AG20443 (cell line): ENCODE measurements at places on chromosomes 5 and 9.

- no peak for DNase-seq
Measured at GRCh38 chr5:162025312-162025711, 42.3 kb upstream of the GABRG2 start.

- no peak for DNase-seq
Measured at GRCh38 chr5:175750511-175750931, 92.7 kb downstream of the HRH2 start.

DNA sequence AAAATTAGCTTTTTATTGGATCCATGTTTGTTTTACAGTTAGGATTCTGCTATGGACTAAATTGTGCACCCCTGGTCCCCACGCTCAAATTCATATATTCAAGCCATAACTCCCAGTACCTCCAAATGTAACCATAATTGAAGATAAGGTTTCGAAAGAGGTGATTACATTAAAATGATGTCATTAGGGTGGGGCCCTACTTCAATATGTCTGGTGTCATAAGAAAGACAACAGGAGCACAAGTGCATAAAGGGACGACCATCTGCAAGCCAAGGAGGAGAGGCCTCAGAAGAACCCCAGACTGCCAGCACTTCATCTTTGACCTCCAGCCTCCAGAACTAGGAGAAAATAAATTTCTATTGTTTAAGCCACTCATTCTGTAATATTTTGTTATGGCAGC, 7.4 kb upstream of the HNRNPA0 start:
- DNase-seq: no peak

DNA sequence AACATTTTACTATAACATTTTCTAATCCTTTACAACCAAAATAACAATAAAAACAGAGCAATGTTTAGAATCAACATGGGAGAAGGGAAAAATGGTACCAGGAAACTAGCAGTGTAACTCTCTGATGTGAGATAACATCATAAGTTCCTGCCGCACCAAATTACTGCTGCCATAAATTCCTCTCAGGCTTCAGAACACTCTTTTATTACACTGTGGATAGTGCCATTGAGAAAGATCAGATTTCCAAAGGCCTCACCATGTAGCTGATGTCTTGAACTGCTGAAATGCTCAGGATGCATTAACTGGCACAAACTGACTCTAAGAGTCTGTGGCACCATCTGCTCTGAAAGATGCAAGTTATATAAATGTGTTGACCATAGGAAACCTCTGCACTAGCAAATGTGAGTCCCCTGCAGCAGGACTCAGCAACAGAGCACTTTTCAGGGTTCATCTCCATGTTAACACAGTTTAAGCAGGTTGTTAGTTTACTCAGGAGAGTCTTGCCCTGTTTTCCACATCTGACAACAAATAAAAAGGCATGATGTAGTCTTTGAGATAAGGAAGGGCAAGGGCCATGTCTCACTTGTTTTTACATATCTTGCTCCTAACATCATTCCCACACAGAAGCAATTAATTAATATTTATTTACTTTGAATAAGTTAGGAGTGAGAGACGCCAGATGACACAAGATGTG, 218.1 kb downstream of the CETN3 start:
- no peak for DNase-seq

GRCh38 chr5:125202871-125203438, 456.5 kb upstream of the ZNF608 start:
- no peak for DNase-seq

DNA sequence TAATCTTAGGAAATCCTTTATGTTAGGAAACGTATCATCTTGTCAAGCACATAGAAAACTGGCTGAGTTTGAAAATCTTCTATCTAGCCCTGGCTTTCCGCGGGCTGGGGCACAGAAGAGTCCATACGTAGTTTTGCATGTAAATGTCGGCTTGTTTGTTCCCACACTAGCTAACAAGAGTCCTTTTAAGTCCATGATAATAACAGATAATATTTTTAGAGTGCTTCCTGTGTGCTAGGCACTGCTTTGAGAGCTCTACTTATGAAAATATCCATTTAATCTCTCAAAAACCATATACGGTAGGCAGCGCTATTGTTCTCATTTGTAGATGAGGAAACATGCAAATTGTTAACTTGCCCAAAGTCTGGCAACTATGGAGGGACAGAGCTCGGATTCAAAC, 40.5 kb downstream of the FYB1 start:
- no peak for DNase-seq
